ENCODE measurements at places on chromosomes 13 and 19.

- H3K4me1 ChIP-seq = peaks cover 60% of the 10 kb centered on the region
- no peak overlapping the region for H3K27ac ChIP-seq
- H3K36me3 ChIP-seq = no peaks in the 10 kb centered on the region
Observed at GRCh38 chr19:18915639-18916038, 3.5 kb downstream of the COPE start.

DNA sequence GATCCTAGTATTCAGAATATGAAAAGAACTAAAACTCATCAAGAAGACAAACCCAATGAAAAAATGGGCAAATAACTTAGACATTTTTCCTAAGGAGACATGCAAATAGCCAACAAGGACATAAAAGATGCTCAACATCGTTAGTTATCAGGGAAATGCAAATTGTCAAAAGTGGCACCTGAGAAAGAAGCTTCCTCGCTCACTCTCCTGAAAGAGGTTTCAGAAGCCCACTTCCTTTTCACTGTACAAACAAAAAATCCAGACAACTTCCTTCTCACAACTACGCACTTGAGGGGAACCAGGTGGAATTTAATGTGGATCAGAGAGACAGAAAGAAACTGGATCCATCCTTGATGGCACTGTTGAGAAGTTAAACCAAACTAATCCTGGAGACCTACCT lies 41.5 kb downstream of the KLF12 start:
- H3K27me3 ChIP-seq = no peaks in the 10 kb centered on the region
- peak overlapping the region; percentile 70 for H3K4me3 ChIP-seq
- H3K27ac ChIP-seq = peak overlapping the region; percentile 89
- no peaks in the 10 kb centered on the region for H3K36me3 ChIP-seq

DNA sequence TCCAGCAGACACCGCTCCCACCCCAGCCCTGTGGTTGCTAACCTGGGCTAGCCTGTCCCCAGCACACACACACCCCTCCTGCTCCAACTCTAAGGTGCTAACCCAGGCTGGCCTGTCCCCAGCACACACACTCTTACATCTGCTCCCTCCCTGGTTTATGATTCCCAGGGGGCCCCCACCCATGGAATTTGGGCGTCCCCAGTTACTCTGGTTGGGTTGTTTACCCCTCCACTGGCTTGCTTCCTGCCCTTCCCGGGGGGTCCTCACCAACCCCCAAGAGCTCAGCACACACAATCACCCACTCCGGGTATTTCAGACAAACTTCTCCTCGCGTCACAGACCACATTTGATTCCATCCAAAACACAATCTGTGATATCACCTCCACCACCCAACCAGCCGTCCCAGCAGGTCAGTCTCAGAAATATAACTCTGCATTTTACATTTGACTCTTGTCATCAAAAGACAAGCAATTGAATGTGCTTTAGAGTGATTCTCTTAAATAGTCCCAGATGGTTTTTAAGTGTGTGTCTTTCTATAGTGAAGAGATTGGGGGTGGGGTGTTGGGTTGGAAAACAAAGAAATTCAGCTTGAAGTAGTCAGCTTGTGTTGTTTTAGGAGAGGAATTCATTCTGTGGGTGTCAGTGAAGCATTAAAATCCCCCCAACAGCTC lies 20.1 kb downstream of the COL4A2 start:
- H3K36me3 ChIP-seq = no peaks in the 10 kb centered on the region
- no peak overlapping the region for H3K27ac ChIP-seq
- DNase-seq = no peak
- no peaks in the 10 kb centered on the region for H3K4me1 ChIP-seq
- H3K27me3 ChIP-seq = peaks cover 50% of the 10 kb centered on the region
- no peak overlapping the region for H3K4me3 ChIP-seq

- peak overlapping the region; percentile 15 for H3K27ac ChIP-seq
- H3K4me1 ChIP-seq = peaks cover 7% of the 10 kb centered on the region
- H3K4me3 ChIP-seq = peak overlapping the region; percentile 73
- H3K36me3 ChIP-seq = no peaks in the 10 kb centered on the region
Observed at GRCh38 chr13:113854238-113855011, 9.5 kb downstream of the GAS6 start.

DNA sequence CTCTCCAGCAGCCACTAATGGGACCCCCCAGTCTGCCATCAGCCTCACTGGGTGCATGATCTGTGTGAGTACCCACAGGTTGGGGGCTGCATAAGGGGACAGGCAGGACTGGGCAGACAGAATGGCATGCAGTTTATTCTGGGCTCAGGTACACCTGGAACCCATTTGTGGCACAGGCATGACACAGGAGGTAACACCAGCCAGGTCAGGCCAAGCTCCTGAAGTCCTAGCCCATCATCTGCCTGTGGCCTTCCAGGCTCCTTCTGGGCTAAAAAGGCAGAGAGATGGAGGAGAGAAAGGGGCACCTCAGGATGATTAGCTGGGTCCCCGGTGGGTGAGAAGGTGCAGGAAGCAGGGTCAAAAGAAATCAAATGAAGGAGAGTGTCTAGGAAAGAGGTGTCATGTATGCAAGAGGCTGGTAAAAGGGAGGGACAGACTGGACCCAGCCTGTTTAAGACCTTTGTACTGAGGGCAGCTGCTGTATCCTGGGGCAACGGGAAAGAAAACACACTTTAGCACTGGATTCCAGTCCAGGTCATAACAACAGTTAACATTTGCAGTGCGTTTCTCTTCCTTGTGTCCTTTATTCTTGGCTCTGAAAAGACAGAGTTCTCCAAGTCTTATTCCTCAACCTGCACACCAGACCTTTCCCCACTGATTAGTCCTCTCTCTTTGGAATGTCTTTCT lies 20.2 kb upstream of the DGKH start:
- no peaks in the 10 kb centered on the region for H3K4me1 ChIP-seq
- no peak overlapping the region for H3K27ac ChIP-seq
- H3K4me3 ChIP-seq = no peak overlapping the region
- DNase-seq = no peak
- peaks cover 4% of the 10 kb centered on the region for H3K27me3 ChIP-seq

DNA sequence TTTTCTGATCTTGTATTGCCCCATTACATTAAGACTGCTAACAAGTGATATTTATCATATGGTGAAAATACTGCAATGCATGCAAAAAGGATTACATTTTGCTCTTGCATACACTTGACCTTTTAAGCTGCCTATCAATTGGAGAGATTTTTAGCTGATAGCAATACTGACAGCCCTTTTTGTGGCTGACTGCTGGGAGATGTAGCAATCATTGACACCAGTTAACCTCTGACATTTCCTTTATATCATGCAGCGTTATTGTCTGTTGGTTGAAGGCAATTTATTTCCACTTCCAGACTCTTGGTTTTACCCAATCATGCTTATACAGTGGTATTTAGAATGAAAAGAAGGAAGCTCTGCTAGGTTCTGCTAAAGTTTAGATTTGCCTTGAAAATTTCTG lies 364.0 kb downstream of the LMO7 start:
- no peaks in the 10 kb centered on the region for H3K36me3 ChIP-seq
- H3K4me1 ChIP-seq = no peaks in the 10 kb centered on the region
- peaks cover 2% of the 10 kb centered on the region for H3K27me3 ChIP-seq

- H3K4me3 ChIP-seq = no peak overlapping the region
- no peak overlapping the region for H3K27ac ChIP-seq
- H3K4me1 ChIP-seq = no peaks in the 10 kb centered on the region
- H3K27me3 ChIP-seq = peaks cover 5% of the 10 kb centered on the region
- DNase-seq = no peak
- H3K36me3 ChIP-seq = peaks cover 4% of the 10 kb centered on the region
Observed at GRCh38 chr13:102707467-102707866, 12.6 kb upstream of the METTL21C start.

DNA sequence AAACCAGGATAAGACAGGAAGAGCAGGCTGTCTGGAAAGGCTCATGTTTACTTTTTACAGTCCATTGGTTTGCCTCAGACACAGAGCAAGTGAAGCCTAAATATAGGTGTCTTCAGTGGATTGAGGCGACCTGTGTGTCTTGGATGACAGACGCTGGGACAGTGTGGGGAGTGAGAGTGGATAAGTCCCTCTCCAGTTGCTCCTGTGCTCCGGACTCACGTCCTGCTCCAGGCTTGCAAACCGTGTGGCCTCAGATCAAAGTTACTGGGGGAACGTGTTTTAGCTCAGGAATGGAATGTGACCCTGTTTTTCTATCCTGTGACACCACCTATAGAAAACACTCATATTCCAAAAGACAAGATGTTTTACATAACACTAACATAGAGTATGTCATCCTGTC lies 465.7 kb downstream of the MYO16 start:
- DNase-seq = no peak
- H3K4me3 ChIP-seq = no peak overlapping the region
- H3K27ac ChIP-seq = no peak overlapping the region
- H3K27me3 ChIP-seq = peaks cover 5% of the 10 kb centered on the region
- no peaks in the 10 kb centered on the region for H3K4me1 ChIP-seq

- no peak overlapping the region for H3K4me3 ChIP-seq
- peaks cover 9% of the 10 kb centered on the region for H3K27me3 ChIP-seq
- H3K27ac ChIP-seq = no peak overlapping the region
- no peaks in the 10 kb centered on the region for H3K4me1 ChIP-seq
- no peak for DNase-seq
Observed at GRCh38 chr13:110186231-110186855, 120.6 kb downstream of the COL4A1 start.

GRCh38 chr19:10517760-10518443 lies 655 bp upstream of the S1PR5 start:
- peaks cover 58% of the 10 kb centered on the region for H3K27me3 ChIP-seq
- H3K36me3 ChIP-seq = no peaks in the 10 kb centered on the region
- H3K4me3 ChIP-seq = peak overlapping the region; percentile 75
- H3K4me1 ChIP-seq = peaks cover 51% of the 10 kb centered on the region
- DNase-seq = peak; percentile 32

DNA sequence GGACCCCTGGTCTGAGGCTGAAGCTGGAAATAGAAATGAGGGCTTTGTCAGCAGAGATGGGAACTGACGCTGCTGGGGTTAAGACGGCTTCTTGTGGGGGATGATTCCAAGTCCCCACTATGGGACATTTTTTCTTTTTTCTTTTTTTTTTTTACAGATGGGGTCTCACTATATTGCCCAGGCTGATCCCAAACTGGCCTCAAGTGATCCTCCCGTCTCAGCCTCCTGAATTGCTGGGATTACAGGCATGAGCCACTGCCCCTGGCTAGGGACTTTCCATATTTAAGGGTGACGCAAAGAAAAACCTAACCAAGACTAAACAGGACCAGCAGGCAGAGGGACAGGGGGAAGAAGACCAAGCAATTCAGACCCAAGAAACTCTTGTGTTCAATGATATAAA lies 10.0 kb downstream of the LRFN3 start:
- no peaks in the 10 kb centered on the region for H3K36me3 ChIP-seq
- no peak overlapping the region for H3K4me3 ChIP-seq
- no peaks in the 10 kb centered on the region for H3K27me3 ChIP-seq
- H3K4me1 ChIP-seq = peaks cover 52% of the 10 kb centered on the region
- no peak for DNase-seq

DNA sequence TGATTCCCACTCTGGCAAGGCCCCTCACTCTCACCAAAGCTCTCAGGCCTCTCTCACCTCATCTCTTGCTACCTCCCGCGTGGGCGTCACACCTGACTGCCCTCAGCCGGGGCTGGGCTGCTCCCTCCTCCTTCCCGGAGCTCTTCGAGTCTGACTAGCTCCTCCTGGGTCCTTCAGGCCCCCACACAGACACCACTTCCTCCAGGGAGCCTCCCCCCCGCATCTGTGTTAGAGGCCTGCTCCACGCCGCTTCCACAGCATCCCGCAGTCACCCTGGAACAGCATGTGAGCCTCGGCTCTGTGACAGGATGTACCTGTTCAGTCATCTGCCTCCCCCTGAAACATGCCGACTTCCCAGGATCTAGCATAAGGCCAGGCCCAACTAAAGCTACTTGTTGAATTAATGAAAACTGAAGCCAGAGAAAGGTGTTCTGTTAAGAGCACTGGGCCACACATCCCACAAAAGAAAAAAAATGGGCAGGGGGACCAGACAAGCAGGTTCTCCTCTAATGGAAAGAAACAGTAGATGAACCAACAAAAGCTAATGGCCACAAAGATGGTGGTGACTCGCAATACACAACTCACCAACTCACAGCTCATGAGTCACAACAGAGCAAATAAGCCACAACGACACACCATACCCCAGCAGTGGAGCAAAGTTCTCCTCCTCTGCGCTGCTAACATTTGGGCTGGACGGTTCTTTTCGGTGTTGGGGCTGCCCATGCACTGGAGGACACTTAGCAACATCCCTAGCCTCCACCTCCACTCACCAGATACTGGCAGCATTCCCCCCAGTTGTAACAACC lies 3.0 kb downstream of the PPP6R1 start:
- H3K27me3 ChIP-seq = no peaks in the 10 kb centered on the region
- DNase-seq = peak; percentile 43
- H3K27ac ChIP-seq = peak overlapping the region; percentile 99
- H3K4me3 ChIP-seq = peak overlapping the region; percentile 93
- H3K36me3 ChIP-seq = no peaks in the 10 kb centered on the region

DNA sequence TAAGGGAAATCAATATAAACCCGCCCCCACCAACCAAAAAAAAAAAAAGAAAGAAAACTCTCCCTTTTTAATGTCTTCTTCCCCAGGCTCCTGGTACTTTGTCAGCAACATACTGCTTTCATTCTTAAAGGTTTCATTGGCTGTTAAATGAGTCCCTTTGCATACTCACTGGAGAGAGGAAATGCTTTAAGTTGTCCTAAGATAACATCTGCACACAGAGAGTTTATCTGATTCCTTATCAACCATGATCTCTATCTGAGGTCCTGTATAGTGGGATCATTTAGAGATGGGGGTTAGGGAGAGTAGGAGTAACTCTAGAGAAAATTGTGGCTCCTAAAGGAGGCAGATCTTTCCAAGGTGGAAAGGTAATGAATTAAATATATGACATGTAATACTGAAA lies 156.5 kb downstream of the OXGR1 start:
- H3K27me3 ChIP-seq = no peaks in the 10 kb centered on the region
- no peak for DNase-seq
- no peak overlapping the region for H3K4me3 ChIP-seq
- H3K36me3 ChIP-seq = no peaks in the 10 kb centered on the region
- no peak overlapping the region for H3K27ac ChIP-seq

GRCh38 chr19:49763230-49763629 lies at the start of gene TSKS:
Gene TSKS, minus strand, starts transcription at chr19:49763306. Its CDS starts 59 bp downstream, at chr19:49763247.
- no peak for DNase-seq
- H3K27me3 ChIP-seq = no peaks in the 10 kb centered on the region
- peaks cover 19% of the 10 kb centered on the region for H3K4me1 ChIP-seq

DNA sequence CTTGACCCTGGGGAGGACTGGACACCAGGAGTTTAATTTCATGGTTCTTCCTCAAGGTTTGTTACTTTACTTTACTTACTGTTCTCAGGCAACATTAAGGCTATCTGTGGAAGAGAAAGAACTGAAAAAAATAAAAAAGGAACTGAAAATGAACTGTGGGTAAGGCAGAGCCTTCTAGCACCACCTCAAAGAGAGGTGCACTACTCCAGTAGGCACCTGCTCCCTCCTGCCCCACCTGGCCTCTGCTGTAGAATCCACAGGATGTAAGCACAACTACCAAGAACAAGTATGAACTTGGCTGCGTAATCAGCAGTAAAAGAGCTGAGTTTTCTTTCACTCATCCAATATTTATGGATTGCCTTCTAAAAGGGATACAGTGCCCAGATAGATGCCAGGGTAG lies 12.2 kb downstream of the ZNF112 start:
- no peaks in the 10 kb centered on the region for H3K27me3 ChIP-seq
- H3K4me3 ChIP-seq = no peak overlapping the region
- DNase-seq = no peak
- H3K4me1 ChIP-seq = no peaks in the 10 kb centered on the region
- H3K36me3 ChIP-seq = peaks cover 6% of the 10 kb centered on the region
